ENCODE measurements at places on chromosomes 11 and 22.

DNA sequence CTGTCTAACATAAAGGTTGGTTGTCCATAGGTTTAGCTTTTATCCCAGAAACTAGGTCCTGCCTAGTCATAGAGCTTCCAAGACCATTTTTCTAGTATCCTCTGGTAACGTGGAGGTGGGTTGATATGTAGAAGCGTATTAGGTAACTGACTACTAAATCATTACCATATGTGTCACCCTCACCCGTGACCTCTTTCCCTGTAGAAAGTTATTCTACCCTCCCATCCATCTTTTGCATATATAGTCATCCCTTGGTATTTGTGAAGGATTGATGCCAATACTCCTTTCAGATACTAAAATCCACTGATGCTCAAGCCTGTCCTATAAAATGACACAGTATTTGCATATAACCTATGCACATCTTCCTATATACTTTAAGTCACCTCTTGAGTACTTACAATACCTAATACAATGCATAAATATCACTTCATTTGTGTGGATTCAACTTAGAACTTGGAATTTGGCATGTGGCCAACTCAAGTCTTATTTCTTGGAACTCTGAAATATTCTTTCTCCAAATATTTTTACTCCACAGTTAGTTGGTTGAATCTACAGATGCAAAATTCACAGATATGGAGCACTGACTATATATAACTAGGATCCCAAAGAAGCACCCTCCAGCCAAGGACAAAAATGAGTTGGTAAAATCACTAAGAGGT lies 497.0 kb upstream of the TENM4 start:
- DNase-seq: no peak

DNA sequence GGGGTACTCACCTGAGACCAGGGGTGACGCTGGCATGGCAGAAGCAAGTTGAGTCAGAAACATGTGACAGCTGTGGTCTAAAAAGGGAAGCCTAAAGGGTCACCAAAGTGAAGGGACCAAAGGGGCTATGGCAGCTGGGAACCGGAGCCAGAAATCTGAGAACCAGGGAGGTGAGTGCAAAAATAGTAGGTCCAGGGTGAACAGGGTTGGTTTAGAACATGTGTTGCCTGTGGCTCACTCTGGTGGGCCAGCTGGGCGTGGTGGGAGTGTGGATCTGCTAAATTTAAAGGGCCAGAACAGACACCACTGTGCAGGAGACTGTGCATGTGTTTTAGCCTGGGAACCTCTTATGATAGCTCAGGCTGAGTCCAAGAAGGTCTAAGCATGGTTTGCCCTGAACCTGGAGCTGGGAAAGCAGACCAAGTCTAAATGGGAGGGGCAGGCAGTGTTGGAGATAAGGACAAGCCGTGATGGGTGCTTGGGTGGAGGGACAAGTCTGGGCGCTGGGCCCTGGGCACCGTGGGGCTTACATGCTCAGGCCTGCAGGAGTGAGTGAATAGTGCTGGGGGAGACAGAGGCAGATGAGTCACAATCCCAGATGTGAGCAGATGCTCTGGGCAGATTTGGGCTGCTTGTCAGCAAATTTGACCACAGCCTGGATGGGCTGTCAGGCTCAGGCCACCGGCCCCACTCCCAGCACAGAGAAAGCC lies 41.4 kb upstream of the ZBED5 start:
- DNase-seq: no peak

- DNase-seq: no peak
Measured at GRCh38 chr22:41970601-41971000, 1.4 kb downstream of the SEPTIN3 start.

- no peak for DNase-seq
Measured at GRCh38 chr11:69240332-69241074, 53.5 kb upstream of the MYEOV start.

DNA sequence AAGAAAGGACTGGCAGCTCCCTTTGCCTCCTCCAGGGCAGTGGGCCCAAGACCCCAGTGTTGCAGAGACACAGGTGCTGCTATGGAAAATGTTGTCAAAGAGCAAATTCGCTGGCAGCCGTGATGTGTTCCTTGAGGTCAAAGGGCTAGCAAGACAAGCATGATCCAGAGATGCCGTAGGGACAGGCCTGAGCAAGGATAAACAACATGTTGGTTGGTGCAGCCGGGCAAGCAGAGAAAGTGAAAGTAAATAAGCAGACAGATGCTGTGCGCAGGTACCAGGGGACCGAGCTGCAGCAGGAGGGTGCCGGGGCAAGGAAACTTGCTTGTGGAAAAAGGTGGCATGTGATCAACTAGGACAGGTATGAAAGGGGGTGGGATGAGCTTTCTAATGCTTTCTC lies 125.5 kb upstream of the NECTIN1 start:
- DNase-seq: no peak

GRCh38 chr11:8863838-8864237 lies 47.2 kb upstream of the AKIP1 start:
- no peak for DNase-seq

- no peak for DNase-seq
Measured at GRCh38 chr11:8772571-8773519, 90.3 kb downstream of the RPL27A start.

- no peak for DNase-seq
Measured at GRCh38 chr11:69245491-69246345, 48.2 kb upstream of the MYEOV start.

DNA sequence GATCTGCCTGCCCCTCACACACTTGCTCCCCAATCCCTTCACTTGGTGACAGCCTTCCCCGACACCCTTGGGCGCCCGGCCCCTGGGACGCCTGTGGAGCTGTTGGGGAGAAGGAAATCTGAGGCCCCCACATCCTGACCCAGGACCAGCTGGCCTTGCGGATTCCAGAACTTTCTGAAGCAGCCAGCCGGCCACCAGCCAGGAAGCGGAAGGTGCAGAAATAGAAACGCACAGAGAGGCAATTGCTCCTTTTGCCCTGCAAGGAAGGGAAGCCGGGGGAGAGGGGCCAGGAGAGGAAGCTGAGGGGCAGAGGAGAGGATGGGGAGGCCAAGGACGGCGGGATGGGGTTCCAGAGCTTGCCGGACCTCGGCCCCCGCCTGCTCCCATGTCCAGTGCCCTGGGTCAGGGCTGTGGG lies 66.7 kb upstream of the LINC01488 start:
- DNase-seq: no peak

DNA sequence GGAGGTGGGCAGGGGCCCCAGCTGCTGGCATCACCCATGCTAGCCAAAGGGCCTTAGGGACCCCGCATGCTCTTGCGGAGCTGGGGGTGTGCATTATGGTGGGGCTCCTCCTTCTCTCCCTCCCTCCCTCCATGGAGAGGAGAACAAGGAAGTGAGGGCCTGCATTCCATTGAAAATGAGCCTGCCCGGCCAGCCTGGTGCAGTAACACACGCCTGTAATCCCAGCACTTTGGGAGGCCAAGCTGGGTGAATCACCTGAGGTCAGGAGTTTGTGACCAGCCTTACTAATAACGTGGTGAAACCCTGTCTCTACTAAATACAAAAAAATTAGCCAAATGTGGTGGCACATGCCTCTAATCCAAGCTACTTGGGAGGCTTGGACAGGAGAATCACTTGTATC lies 22.4 kb downstream of the SNAP29 start:
- DNase-seq: no peak

DNA sequence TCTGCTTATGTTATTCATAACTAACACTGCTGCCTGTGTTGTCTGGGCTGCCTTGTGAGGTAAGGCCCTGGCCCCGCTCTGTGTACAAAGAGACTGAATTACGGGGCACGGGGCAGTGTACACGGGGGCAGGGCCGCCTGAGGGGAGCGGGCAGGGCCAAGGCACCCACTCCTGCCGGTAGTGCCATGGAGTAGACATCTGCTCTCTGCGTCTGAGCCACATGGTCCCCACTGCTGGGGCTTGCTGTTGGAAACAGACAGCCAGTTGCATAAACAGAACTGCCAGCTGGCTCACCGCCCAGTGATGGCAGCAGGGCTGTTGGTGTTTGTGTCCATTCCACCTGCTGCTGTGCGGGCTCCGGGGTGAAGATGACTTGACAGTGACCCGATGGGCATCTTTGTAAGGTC lies 19.8 kb downstream of the FAM118A start:
- no peak for DNase-seq

DNA sequence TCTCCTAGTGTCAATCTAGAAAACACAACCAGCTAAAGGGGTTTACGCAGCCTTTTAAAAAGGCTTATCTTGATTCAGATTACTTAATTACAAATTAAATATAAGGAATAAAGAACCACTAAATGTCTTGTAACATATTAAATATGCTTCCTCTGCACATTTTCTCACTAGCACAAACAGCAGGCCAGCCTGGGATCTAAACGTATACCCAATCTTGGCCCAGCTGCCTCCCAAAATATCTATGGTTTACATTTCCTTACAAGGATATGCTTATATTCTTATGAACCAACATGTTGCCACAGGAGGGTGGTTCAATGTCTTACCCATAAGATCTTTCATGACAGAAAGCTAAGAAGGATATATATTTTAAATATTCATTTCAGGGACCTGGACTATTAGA lies 7.7 kb downstream of the LGR4 start:
- no peak for DNase-seq

DNA sequence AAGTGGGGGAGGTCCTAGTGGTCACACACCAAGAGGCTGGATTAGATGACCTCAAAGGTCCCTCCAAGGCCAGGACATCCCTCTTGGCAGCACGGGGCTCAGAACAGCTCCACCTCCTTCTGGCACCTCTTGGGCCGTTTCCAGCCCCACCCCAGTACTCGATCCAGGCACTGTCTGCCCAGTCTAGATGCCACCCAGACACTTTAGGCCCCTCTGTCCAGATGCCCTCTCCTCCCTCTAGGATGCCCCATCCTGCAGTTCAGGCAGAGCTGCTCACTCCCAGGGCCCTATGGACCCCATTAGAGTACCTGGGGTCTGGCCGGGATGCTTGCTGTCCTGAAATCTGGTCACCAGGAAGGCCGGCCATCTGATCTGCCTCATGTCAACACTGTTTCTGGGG lies 34.7 kb upstream of the PRR5 start:
- DNase-seq: no peak

- no peak for DNase-seq
Measured at GRCh38 chr11:102810950-102811660, 13.1 kb upstream of the MMP1 start.

- DNase-seq: peak; percentile 45
Measured at GRCh38 chr11:3836903-3837302, 3.9 kb downstream of the RHOG start.

- no peak for DNase-seq
Measured at GRCh38 chr11:84103096-84103495, 816.9 kb upstream of the CCDC90B start.

DNA sequence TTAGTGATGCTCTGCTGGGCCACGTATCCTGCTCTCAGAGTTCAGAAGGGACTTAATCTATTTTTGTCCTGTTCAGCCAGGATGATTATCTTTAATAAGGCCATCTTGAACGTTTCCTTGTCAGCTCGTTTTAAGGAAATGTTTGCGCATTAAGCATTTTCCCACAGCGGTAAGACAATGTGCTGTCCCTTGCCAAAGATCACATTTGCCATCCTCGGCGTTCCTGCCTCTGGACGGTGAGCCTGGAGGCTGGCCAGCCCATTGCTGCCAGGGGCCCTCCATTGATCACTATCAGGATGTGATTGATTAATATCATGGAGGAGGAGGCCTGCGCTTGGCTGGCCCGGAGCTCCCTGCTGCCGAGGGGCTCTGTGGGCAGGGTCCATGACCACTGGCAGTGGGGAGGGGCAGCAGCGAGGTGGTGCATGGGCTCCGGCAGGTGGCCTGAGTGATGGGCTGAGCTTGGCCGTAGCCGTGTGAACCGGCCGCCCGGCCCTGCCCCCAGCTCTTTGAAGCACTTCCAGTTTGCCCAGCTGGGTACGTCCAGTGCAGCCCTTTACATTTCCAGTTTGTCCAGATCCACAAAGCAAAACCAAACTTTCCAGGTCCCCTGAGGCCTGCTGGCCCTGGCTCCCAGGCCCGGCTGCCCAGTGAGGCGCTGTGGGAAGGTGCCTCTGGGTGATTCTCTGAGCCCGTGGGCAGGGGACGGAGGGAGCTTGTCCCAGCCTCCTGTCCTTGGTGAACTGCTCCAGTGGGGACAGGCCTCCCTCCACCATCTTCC lies 49.5 kb upstream of the SMIM38 start:
- no peak for DNase-seq

- no peak for DNase-seq
Measured at GRCh38 chr11:13278609-13279486, 1.3 kb downstream of the BMAL1 start.

DNA sequence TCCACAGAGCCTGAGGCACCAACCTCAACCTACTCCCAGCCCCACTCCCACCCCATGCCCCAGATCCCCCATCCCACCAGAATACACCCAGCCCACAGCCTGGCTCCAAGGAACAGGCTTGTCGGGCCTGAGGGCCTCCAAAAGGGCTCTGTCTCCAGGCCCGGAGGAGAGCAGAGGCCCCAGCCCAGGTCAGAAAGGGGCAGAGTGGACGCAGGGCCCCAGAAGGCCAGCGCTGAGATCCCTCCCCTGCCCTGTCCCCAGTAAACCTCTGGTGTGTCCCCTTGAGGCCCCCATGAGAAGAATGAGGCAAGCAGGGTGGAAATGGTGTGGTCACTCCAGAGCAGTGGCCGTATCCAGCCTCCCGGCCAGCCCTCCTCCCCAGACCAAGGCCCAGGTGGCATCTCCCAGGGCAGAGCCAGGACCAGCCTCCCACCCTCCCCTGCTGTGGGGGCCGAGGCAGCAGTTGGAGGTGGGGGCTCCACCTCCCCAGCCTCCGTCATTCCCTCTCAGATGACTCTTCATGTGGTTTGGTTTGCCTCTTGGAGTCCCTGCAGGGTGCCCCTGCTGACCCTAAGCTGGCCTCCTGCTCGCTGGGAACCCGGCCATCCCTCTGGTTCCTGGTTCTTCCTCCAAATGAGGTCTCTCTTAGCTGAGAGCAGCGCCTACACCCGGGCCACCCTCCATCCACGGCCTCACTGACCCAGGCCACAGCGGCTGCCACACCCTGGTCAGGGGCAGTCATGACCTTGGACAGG lies 195.0 kb downstream of the IGLL1 start:
- no peak for DNase-seq

GRCh38 chr22:30471616-30472318 lies at the start of gene SEC14L3:
Gene SEC14L3 (minus strand): TSS chr22:30472017. CDS start chr22:30471958, 59 bp downstream.
- DNase-seq: no peak

DNA sequence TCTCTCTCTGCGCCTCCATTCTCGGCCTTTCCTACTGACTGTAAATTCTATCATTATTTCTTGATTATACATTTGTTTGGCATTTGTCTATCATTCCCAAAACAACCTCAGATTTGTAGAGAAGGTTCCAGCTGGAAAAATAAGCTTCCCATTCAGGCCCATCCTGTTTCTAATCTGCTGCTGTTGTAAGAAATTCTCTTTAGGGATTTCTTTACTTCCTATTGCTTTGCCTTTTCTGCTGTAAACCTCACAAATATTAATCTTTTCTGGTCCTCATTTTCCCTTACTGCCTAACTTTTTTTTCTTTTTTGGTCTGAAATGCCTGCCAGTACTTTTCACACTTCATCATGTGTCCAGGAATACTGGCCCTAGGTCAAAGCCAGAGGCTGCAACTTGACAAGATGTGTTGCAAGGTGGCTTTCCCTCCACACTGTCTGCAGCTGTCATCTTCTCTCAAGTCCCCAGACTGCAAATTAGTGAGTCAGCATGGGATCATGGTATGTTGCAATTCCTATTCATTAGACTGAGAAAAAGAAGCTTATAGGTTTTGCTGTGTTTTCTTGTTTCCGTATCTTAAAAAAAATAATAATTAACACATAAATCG lies 858.7 kb upstream of the CHORDC1 start:
- no peak for DNase-seq

Measured in GF-D8 (cell line).